ENCODE measurements at places on chromosomes 2 and 18.

- no peak for DNase-seq
Measured at GRCh38 chr2:178234648-178235047, 40.3 kb downstream of the OSBPL6 start.

DNA sequence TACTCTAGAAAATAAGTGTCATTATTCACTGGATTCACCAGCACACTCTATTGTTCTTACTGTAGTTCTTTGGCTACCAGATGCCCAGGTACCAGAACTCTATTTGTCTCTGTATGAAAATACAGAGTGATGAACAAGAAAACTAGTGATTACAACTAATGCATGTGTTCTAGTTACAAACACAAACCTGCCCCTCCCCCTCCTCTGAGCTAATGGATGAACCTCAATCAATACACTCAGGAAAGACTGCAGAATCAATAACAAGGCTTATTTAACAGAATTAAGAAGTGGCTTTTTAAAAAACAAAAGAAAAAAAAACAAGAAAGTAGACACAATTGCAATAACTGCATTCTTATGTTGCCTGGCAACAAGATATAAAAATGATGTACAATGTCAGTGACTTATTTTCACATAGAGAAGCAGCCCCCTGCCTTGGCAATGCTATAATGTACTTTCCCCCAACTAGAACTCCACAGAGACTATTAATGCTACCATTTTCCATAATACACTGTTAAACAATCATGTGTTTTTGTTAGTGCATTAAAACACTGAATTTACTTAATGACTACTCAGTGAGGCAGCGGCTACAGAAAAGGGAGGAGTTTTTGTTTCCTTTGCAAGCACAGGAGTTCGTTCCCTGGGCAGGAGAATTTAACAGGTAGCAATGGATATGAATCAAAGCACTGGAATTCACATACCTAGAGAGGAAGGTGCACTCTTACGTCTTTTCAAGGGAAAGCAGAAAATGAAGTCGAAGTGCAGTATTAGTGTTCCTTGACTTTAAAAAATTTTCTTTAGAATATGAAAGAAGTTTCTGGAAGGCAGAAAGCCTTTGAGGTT, 318.8 kb upstream of the REV1 start:
- DNase-seq, result no peak

DNA sequence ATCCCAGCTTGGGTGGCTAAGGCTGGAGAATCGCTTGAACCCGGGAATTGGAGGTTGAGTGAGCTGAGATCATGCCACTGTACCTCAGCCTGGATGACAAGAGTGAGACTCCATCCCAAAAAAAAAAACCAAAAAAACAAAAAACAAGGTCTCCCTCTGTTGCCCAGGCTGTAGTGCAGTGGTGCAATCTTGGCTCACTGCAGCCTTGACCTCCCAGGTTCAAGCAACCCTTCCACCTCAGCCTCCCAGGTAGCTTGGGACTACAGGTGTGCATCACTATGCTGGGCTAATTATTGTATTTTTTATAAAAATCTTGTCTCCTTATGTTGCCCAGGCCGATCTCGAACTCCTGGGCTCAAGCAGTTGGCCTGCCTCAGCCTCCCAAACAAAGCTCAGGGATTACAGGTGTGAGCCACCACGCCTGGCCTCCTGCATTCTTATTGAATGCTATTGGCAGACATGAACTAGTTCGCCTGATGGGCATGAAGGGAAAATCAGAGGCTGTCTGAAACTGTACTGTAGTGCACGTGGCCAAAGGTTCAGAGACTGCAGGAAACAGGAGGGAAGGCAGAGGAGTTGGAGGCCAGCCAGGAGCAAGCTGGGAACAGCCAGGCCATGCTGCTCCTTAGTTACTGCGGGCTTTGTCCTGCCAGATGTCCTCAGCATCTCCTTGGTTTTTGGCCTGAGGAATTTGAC, 16.0 kb upstream of the ASXL2 start:
- DNase-seq, result no peak

DNA sequence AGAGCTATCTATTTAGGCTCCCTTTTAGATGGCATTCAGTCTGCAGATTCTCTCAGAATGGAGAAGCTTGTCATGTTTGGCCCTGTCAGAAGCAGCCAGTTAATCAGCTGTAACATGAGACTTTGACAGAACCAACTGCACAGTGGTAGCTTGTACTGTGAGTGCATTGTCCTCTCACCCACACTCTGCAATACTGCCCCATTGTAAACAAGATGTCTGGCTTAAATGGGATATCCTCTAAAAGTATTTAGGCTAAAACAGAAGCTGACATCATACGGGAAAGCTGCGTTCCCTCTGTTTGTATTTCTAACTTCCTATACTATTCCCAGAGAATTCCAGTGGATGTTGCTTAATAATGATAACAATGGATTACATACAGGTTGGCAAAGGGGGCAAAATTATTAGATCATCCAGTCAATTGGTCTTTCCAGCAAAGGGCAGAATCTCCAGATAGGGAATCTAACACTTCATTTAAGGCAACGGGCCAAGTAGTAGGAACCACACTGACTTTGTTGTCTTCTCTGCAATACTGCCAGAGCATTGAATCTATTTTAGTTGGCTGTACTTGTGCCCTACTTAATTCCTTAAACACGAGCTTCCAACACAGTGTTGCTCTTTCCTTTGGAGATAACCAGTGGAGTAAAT, 15.4 kb upstream of the STAT4 start:
- no peak for DNase-seq

GRCh38 chr2:235668782-235669181, 174.9 kb downstream of the AGAP1 start:
- no peak for DNase-seq

DNA sequence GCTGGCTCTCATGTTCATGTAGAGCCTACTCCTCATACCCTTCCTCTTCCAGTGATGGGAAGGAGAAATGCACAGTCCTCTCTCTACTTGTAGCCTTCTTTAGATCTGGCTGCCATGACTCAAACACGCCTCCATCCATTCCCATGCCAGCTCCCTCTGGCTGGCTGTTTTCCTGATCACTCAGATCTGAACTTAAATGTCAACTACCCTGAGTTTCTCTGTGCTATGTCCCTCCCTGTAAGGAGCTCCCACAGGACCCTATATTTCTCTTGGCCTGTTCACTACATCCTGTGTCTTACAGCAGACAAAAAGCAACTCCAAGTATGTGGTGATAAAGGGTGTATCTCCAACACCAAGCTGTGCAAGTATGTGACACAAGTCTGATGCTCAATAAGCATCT, 152.4 kb downstream of the TCF4 start:
- DNase-seq, result no peak

DNA sequence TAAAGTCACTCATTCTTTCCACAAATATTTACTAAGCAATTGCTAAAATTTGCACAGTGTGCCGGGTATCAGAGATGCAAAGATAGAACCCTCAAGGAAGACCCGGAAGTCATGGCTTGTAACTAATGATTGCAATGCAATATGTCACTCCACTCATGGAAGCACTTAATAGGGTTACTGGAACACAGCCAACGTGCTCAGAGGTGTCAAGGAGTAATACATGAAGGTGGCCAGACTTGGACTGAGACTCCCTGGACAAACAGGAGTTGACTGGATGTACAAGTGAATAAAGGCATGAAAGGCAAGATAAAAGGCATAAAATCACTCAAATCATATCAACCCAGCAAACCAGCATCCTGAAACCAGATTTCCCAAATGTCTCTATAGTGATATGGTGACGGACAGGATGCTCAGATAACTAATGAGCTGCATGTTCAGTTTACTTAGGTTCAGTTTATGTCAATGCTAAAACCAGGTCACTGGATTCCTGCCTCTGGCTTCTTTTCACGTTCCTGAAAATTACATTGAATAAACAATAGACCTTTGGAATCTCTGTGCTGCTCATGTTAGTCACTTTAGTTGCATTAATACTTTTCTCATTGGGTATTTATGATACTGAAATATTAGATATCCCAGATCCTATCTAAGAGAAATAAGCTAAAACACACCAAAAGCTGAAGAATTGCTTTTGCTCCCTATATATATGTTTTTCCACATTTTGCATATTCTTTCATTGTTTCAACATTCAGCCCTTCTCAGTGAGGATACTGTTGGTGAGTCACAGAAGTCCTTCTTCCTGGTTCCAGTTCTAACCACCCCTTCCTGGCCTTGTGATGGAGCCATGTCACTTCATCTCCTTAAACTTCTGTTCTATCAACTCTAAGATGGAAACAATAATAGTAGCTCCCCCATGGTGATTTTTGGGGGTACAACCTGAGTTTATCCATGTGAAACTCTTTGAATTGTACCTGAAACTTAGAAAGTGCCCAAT, 688.9 kb upstream of the ID2 start:
- DNase-seq, result no peak

- DNase-seq, result no peak
Measured at GRCh38 chr2:233980955-233981561, 63.9 kb downstream of the TRPM8 start.

DNA sequence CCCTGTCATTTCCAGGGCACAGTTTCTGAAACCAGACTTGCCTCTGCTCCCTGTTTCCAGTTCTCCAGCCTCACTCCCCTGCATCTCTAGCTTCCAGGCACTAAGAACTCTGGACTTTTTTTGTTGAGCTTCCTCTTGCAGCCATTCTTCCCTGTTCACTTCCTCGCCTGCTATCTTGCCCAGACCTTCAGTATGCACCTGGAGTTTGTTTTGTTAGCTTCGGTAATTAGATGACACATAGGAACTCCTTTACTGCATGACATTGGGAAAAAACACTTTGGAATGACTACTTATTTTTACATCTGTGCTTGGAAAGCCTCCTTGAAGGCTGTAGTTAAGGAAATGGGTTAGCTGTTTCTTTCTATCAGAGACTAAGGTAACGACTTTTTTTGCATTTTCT, 35.2 kb downstream of the OTOF start:
- DNase-seq, result no peak

DNA sequence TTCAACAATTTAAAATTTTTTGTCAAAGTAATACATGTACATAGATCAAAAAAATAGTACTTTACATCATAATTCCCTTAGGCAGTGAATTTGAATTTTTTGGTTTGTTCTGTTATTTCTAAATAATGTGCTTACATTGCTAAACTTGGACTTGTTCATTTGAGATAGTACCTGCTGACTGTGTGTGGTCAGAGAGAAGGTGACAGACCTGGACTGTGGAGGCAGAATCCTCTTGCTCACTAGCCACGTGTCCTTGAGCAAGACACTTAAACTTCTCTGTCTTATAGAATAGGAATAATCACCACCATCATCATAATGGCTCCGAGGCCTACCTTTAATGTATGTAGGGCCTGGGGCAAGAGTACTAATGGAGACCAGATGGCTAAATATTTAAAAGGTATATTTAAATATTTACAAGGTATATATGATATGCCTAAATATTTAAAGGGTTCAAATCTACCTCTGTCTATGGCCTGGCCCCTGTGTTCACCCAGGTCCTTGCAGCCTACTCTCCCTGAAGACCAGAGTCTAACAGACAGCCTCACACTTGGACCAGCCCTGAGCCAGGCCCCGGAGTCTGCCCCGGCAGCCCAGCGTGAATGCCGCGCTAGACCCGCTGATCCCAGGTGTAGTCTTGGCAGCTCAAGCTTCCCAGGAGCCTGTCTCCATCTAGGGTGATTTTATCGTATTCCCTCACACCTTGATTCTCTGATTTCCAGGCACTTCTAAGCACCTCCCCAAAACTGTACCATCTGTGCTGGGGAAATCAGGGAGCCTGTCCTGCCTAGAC, 33.5 kb downstream of the ZNF532 start:
- no peak for DNase-seq

DNA sequence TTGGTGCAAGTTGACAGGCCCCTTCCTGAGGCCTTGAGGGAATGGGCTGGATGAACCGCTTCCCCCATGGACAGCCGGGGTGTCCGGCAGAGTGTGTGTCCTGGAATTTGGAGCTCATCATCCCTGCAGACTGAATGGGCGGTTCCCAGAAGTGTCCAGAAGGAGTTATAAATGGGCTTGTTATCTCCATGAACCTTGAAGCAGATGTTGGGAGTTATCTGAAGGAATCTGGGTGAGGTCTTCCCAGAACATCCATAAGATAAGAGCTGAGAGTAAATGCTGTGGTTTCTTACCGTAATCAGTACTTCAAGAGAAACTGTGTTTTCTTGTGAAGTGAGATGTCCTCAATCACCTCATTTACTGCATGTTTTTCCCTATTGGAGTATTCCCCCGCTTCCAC, 21.1 kb downstream of the PLB1 start:
- DNase-seq, result no peak

DNA sequence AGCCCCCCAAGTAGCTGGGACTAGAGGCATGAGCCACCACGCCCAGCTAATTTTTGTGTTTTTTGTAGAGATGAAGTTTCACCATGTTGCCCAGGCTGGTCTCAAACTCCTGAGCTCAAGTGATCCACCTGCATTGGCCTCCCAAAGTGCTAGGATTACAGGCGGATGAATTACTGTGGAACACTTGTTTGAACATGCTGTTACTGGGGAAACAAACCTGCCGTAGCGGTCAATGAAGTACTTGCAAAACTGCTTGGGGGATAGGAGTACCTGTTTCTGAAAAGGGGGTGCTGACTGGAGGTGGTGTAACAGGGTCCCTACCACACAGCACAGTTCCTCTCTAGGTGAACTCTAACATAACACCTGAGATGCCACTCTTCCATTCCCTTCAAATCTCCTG, 5.9 kb upstream of the IMPACT start:
- DNase-seq, result no peak

DNA sequence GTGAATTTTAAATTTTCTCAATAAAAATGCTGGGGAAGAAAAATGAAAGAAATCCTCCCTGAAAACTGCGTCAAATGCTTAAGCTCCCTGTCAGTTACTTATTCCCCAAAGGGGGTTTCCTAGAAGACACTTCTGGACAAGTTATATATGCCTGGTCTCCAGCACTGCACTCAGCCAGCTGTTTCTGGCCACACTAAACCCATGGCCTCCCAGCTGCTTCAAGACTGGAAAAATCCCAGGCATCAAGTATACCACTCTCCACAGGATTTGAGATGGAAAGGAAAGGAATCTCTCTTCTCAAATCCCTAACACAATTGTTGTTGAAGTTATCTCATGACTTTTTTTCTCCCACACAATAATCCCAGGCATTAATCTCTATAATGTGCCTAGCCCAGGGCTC, 245.7 kb downstream of the NBAS start:
- DNase-seq, result no peak

DNA sequence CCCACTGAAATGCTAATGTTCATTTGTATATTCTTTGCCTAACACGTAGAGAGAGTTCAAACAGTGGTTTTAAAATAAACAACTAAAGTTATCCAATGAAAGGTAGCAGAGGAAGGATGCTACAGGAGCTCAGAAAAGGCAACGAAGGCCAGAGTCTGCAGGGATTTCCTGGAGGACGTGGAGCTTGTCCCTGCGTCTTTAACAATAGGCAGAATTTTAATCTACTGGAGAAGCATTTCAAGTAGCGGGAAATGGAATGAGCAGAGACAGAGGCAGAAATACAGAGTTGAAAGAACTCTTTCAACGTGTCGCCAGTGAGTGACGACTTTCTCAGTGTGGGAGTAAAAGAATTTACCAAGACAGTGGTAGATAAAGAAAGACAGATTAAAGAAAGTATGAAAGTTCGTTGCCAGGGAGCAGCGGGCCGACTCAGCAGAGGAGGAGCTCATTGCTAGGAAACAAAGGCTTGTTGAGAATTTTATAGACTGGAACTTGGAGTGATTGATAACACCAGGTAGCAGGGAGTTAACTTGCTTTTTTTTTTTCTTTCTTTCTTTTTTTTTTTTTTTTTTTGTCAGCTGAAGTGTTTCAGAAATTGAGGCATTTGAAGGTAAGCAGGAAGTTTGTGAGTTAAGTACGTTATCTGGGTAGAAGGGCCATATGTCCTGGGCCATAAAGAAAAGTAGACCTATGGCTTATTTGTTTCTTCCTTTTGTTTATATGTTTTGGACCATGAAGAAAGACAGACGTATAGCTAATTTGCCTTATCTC, 625 bp upstream of the NBAS start:
- no peak for DNase-seq

GRCh38 chr2:177541258-177541991, 148.9 kb downstream of the AGPS start:
- DNase-seq, result no peak

GRCh38 chr2:176817061-176817565, 395.5 kb upstream of the HNRNPA3 start:
- peak; percentile 28 for DNase-seq

All from T47D (cell line).